ENCODE measurements at places on chromosomes 1 and 21.

- DNase-seq = no peak
- no peak overlapping the region for H3K27ac ChIP-seq
- H3K27me3 ChIP-seq = no peaks in the 10 kb centered on the region
- H3K4me3 ChIP-seq = no peak overlapping the region
- H3K4me1 ChIP-seq = no peaks in the 10 kb centered on the region
- peaks cover 92% of the 10 kb centered on the region for H3K36me3 ChIP-seq
Observed at GRCh38 chr1:119917304-119918055, 21.2 kb upstream of the ADAM30 start.

- H3K4me1 ChIP-seq = peaks cover 6% of the 10 kb centered on the region
- no peak overlapping the region for H3K4me3 ChIP-seq
- no peak for DNase-seq
- no peaks in the 10 kb centered on the region for H3K27me3 ChIP-seq
- H3K36me3 ChIP-seq = no peaks in the 10 kb centered on the region
Observed at GRCh38 chr1:23497777-23498439, 13.9 kb upstream of the ASAP3 start.

GRCh38 chr21:43640400-43640799 lies 18.9 kb downstream of the HSF2BP start:
- no peak overlapping the region for H3K4me3 ChIP-seq
- H3K36me3 ChIP-seq = no peaks in the 10 kb centered on the region
- no peaks in the 10 kb centered on the region for H3K27me3 ChIP-seq
- H3K27ac ChIP-seq = no peak overlapping the region
- no peak for DNase-seq

GRCh38 chr1:199751962-199752687 lies 275.4 kb upstream of the NR5A2 start:
- no peaks in the 10 kb centered on the region for H3K27me3 ChIP-seq
- H3K27ac ChIP-seq = no peak overlapping the region
- no peak for DNase-seq
- H3K4me1 ChIP-seq = no peaks in the 10 kb centered on the region

DNA sequence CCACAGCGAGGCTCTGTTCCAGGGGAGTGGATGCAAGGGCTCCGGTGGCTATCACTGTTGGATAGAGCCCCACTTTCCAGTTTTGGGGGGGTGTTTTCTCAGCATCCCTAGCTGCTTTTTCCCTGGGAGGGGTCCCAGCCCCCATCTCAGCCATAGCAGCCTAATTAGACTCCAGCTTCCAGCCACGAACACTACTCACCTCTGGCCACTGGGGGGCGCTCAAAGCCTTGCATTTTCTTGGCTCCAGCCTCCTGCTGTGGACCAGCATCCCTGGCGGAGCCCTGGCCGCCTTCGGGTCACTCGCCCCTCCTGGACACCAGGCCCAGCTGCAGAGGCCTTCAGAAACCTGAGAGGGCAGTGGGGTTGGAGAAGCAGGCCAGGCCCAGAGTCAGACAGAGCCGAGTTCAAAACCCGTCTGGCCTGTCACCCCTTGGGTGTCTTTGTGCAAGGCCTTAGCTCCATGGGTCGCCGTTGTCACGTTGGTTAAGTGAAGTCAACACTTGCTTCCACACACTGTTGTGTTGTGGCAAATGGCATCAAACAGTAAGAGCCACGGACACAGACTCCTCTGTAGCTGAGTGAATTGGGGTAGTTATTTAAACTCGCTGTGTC lies 93.5 kb upstream of the ACTL8 start:
- no peaks in the 10 kb centered on the region for H3K27me3 ChIP-seq
- peaks cover 95% of the 10 kb centered on the region for H3K36me3 ChIP-seq
- no peak for DNase-seq
- H3K4me1 ChIP-seq = no peaks in the 10 kb centered on the region
- no peak overlapping the region for H3K4me3 ChIP-seq

GRCh38 chr1:26220199-26220912 lies 13.6 kb upstream of the CEP85 start:
- no peak overlapping the region for H3K4me3 ChIP-seq
- no peak overlapping the region for H3K27ac ChIP-seq
- H3K36me3 ChIP-seq = no peaks in the 10 kb centered on the region
- DNase-seq = no peak

- H3K4me3 ChIP-seq = no peak overlapping the region
- no peaks in the 10 kb centered on the region for H3K36me3 ChIP-seq
- H3K27me3 ChIP-seq = no peaks in the 10 kb centered on the region
- no peaks in the 10 kb centered on the region for H3K4me1 ChIP-seq
Observed at GRCh38 chr1:108027389-108027788, 62.4 kb upstream of the VAV3 start.

DNA sequence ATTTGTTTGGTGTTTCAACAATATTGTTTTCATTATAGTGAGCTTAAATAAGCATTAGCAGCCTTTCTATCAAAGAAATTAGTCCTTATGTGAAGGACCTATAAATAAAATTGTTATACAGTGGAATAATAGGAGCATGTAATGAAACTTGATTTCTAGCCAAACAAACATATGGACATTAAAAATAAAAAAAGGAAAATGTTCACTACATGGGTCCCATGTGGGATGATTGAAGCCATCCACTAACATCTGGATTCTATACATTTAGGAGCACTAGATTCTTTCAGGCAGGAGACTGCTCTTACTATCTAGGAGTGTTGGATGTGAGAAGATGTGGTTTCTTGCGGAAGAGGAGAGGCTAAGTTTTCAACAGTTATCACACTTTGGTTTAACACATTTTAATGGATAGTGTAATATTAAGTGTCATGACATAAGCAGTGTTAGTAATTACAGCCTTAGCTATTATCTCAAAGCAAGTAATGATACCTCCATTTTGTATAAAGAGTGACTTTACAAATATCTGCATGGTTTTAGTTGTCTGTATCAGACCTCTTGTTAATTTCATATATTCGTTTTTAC lies 62.3 kb downstream of the LYPLAL1 start:
- no peaks in the 10 kb centered on the region for H3K27me3 ChIP-seq
- H3K27ac ChIP-seq = no peak overlapping the region
- H3K4me1 ChIP-seq = peaks cover 12% of the 10 kb centered on the region

DNA sequence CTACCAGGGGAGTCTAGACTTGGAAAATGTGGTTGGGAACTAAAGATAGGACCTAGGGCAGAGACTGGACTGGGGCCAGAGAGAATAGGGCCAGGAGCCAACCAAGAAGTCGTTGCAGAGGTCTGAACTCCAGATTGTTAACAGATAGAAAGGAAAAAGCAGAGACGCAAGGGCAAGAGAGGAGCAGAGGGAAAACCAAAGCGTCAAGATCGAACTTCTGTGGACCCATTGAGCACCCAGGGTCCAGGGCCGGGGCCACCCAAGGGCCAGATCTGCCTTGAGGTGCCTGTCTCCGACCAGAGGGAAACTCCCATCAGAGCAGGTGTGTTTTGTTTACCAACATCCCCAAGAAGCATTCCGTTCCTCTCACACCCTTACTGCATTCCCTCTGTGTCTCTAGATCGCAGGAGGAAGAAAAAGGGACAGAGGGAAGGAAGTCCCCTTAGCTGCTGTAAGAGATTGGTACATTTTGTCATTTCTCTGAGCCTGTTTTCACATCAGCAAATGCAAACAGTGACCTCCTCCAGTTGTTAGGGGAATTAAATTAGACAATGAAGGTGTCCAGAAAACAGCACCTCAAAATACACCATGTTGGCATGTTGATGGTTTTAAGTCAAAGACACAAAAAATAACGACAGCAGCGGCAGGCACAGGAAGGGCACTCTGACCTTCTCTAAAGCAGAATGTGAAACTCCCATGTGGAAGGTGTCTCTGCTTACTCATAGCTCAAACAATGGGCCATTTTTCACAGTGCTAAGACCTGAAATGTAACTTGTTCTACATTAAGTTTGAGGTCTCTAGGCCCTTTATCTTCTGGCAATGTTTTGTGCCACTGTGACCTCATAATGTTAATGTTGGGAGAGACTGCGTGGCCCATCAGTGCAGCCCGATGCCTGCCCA lies 105.8 kb upstream of the RAB4A start:
- peaks cover 20% of the 10 kb centered on the region for H3K4me1 ChIP-seq
- H3K4me3 ChIP-seq = no peak overlapping the region
- no peaks in the 10 kb centered on the region for H3K36me3 ChIP-seq
- no peaks in the 10 kb centered on the region for H3K27me3 ChIP-seq

GRCh38 chr1:67436511-67437055 lies 6.4 kb upstream of the SERBP1 start:
- no peak for DNase-seq
- H3K27me3 ChIP-seq = no peaks in the 10 kb centered on the region
- H3K27ac ChIP-seq = no peak overlapping the region
- no peaks in the 10 kb centered on the region for H3K36me3 ChIP-seq
- H3K4me1 ChIP-seq = peaks cover 49% of the 10 kb centered on the region
- H3K4me3 ChIP-seq = no peak overlapping the region

GRCh38 chr1:30976143-30976542 lies 67.6 kb upstream of the SDC3 start:
- DNase-seq = no peak
- peaks cover 26% of the 10 kb centered on the region for H3K4me1 ChIP-seq
- H3K4me3 ChIP-seq = no peak overlapping the region
- H3K36me3 ChIP-seq = peaks cover 11% of the 10 kb centered on the region
- no peaks in the 10 kb centered on the region for H3K27me3 ChIP-seq
